Cerebellar nuclear complex (tissue), 1 donor: ENCODE measurements at places on chromosomes 2 and 18.

GRCh38 chr2:168568476-168569267 lies 112.6 kb downstream of the CERS6 start:
- no peak for DNase-seq

DNA sequence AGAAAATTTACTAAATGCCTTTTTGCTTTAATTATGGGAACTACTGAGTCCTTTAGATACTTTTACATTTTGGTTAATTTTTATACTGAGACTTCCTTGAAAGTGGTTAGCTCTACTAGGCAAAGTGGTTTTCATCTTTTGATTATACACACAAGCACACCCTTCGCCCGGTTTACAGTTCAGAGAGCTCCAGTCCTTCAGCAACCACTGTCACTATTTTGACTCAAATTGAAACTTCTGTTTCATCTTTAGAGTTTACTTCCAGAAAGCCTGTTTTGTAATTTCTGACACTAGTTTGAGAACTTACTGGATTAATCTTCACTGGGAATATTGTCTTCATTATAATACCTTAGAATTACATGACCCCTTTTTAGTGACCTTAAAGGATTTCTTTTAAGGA lies 140.3 kb upstream of the FOSL2 start:
- no peak for DNase-seq

GRCh38 chr2:31354837-31355236 lies 59.7 kb downstream of the XDH start:
- DNase-seq: no peak

GRCh38 chr2:23636426-23636825 lies 251.4 kb downstream of the KLHL29 start:
- DNase-seq: no peak

GRCh38 chr2:69030800-69031428 lies 17.9 kb downstream of the ANTXR1 start:
- no peak for DNase-seq

DNA sequence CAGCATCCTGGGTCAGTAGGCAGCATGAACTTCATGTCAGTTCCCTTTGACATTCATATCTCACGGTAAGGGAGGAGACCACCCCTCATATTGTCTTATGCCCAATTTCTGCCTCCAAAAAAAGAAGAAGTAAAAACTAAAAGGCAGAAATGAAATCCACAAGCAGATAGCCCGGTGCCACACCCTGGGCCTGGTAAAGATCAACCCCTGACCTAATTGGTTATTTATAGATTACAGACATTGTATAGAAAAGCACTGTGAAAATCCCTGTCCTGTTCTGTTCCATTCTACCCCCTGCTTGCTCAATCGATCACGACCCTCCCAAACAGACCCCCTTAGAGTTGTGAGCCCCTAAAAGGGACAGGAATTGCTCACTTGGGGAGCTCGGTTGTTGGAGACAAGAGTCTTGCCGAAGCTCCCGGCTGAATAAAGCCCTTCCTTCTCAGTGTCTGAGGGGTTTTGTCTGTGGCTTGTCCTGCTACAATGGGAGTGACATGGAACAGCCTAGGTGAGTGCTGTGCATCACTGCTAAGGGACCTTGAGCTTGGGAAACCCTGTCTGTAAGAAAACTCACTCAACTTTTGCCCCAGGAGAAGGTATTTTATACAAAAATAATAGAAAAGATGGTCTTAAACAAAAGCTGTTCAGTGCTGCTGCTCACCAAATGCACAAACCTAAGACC lies 11.1 kb downstream of the NDUFV2 start:
- DNase-seq: no peak

- DNase-seq: no peak
Observed at GRCh38 chr18:60895181-60895580, 438.0 kb upstream of the CDH20 start.

GRCh38 chr2:223649554-223650533 lies 47.7 kb upstream of the SCG2 start:
- no peak for DNase-seq

GRCh38 chr18:966759-967576 lies 62.3 kb downstream of the ADCYAP1 start:
- no peak for DNase-seq

- DNase-seq: no peak
Observed at GRCh38 chr2:178450524-178450773, 526 bp downstream of the PRKRA start.

DNA sequence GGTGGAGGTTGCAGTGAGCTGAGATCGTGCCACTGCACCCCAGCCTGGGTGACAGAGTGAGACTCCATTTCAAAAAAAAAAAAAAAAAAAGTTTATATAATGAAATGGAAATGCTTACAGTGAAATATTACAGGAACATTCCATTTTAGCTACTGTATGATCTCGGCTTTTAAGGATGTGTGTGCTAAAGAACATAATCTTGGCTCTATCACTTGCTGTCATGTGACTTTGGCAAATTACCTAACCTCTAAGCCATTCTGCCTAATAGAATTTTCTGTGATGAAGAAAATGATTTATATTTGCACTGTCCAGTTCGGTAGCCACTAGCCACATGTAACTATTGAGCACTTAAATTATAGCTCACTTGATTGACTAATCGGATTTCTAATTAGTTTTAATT lies 36.3 kb downstream of the SMAD4 start:
- DNase-seq: no peak

GRCh38 chr18:26386441-26386840 lies 160.2 kb downstream of the TAF4B start:
- no peak for DNase-seq

- DNase-seq: no peak
Observed at GRCh38 chr18:2958819-2959298, 54.1 kb downstream of the LPIN2 start.

DNA sequence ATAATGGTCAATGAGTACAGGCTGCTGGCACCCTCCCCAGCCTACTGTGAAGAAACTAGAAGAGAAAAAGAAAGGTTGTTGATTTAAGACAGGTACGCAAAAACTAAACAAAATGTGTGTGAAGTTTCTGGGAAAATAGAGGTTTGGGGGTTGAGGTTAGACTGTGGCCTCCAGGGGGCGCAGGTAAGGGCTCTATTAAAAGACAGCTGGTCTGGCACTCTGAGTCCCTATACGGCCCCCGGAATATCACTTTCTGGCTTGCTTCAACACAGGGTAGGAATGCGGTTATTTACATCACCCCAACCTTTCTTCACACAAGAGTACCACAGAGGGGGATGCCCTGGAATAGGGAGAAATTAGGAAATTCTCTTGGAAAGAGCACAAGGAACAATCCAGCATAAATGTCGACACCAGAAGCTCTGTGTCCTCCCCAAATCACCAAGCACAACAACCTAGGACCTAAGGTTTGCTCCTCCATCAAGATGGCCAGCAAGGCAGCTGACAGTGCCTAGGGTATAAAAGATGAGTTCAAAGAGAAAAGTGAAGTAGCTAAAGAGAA lies 480.8 kb upstream of the KLHL29 start:
- no peak for DNase-seq

GRCh38 chr18:21315741-21316197 lies 73.7 kb downstream of the GREB1L start:
- DNase-seq: no peak

DNA sequence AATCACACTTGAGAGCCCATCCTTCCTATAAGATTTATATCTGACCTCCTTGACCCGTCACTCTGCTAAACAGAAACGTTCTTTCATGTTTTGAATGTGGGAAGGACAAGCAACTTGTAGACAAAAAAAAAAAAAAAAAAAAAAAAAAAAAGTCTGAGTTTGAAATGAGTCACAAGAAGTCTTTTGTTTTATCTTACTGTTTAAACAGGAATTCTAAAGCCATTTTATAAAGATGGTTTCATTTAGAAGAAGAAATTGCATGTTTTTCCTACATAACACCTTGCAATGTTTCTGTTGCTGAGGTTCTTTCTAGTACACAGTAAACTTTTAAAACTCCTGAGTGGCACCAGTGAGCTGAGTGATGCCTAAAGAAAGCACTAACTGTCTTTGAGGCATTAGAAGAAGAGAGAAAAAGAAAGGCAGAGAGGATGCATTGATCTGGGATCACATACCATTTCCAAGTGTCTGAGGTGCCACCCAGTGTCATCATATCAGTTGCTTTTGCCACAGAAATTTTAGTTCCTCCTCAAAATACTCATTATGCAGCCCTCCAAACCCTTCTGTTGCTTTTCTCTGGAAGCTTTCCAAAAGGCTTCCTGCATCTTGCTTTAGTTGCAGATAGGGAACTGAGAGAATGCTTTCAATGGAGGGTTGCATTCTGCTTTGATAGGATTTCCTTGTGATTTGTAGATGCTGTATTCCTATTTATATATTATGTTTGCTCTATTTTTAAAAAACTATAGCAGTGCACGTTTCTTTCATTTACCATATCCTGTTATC lies 69.1 kb downstream of the ACVR2A start:
- no peak for DNase-seq

- DNase-seq: no peak
Observed at GRCh38 chr2:168495524-168495923, 39.5 kb downstream of the CERS6 start.

GRCh38 chr2:215356948-215357461 lies 45.1 kb downstream of the ATIC start:
- DNase-seq: no peak

GRCh38 chr2:75705921-75706320 lies 4.8 kb downstream of the GCFC2 start:
- DNase-seq: no peak

DNA sequence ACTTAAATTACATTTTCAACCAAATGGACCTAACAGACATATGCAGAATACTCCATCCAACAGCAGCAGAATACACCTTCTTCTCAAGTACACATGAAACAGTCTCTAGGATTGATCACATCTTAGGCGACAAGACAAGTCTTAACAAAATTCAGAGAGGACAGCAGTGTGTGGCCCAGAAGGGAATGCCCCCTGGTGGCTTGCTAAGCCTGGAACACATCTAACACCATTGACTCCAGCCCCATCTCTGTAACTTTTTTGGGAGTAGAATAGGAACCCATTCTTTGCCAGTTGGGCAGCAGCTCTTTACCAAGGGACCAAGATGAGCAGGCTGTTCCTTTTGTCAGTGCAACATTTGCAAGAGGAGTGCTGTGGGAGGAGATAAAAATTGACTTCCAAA lies 249.9 kb downstream of the PLCL1 start:
- DNase-seq: no peak

- no peak for DNase-seq
Observed at GRCh38 chr2:232361646-232362045, 16.9 kb upstream of the ALPP start.

DNA sequence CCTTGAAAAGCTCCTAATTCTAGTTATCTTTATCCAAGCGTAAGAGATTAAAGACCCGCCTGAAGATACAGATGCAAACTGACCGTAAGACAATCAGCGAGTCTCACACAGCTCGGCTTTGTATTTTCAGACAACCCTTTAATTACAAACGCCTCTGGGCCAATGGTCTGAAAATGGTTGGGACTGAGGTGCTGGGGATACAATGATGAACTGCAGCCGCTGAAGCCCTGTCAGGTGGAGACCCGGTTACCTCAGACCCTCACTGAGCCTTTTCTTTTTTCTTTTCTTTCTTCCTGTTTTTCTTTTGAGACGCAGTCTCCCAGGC lies 715 bp upstream of the CFAP36 start:
- no peak for DNase-seq

- no peak for DNase-seq
Observed at GRCh38 chr2:647003-647560, 30.1 kb downstream of the TMEM18 start.

DNA sequence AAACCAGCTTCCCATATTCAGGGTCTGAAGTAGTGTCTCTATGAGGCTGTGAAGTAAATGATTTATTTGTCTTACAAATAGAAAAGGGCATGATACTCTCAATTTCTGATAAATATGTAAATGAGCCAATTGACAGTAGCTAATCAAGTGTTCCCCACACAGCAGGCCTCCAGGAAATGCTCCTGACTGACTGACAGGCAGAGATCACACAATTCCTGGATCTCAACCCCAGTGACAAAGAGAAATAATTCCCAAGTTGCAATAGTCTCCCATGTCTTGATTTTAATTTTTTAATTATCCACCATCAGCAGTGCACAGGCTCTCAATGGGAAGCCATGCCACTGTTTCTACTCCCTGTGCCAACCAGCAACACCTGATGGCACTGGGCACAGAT lies 390.4 kb downstream of the SOX11 start:
- DNase-seq: no peak

- no peak for DNase-seq
Observed at GRCh38 chr18:3466872-3467271, 16.9 kb downstream of the TGIF1 start.

DNA sequence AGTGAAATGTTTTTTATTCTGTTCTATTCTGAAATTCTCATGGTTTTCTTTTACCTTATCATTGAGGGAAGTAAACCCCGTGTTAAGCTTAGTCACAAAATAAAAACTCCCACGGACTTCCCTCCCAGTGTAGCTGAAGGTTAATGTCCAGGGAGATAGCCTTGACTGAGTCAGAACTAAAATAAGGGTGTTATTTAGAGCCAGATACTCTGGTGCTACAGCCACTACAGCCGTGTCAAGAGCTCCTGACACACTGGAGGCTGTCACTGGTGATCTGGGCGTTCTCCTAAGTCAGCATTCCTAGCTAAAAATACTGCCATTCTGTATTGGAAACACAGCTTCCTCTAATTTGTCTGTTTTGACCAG lies 82.0 kb upstream of the RANBP2 start:
- no peak for DNase-seq

- DNase-seq: no peak
Observed at GRCh38 chr2:41621095-41621494, 426.7 kb upstream of the PKDCC start.

DNA sequence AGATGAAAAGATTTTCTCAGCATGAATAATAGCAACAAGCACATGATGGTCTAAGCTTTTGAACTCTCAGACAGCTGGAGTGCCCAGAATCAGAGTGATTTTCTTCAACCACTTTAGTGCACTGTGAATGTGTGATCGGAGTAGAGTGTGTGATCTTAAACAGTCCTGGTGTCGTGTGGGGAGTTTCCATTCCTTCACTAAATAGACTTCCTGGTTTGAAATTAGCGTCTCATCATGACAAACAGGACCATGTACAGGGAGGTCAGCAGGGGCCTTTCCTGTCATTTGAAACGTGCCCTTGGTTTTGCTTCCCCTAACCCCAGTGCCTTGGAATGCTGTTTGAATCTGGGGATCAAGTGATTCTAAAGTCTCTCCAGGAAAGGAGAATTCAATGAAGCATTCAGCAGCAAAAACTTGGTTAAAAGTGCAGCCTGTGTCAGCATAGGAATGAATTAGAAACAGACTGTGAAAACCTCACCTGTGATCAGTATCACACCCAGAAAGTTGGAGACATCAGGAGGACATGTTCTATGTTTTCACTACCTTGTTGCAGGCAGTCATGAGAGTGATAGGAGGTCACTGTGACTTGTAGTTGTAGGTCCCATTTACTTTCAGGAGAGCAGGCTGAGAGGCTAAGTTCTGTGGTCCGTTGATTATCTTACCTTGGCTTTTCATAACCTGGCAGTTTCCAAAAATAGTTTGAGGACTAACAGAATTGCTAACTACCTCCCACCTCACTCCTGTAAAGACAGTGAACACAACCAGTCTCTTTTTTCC lies 400.3 kb downstream of the MTX2 start:
- DNase-seq: no peak

GRCh38 chr2:25844089-25844488 lies 34.2 kb downstream of the ASXL2 start:
- DNase-seq: no peak

GRCh38 chr2:236852977-236853374 lies 232.7 kb upstream of the COPS8 start:
- no peak for DNase-seq
